ENCODE measurements at places on chromosomes 2 and 18.

DNA sequence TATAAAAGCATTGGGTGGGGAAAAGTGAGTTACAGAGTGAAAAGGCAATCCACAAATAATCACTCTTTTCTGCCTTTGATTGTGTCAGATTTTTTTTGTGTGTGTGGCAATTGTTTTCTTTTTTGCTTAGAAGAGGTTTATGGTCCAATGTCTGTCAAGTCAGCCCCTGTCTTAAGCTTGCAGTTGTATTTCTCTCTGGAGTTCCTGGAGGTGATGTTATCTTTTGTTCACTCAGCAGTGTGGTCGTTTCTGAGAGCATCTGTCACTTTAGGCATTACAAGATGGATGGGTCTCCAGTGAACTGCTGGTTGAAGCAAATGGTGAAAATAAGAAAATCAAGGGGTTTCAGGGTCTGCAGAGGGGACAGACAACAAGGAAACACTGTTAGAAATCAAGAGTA is 121.3 kb downstream of the GREB1L start:
- no peak for DNase-seq

DNA sequence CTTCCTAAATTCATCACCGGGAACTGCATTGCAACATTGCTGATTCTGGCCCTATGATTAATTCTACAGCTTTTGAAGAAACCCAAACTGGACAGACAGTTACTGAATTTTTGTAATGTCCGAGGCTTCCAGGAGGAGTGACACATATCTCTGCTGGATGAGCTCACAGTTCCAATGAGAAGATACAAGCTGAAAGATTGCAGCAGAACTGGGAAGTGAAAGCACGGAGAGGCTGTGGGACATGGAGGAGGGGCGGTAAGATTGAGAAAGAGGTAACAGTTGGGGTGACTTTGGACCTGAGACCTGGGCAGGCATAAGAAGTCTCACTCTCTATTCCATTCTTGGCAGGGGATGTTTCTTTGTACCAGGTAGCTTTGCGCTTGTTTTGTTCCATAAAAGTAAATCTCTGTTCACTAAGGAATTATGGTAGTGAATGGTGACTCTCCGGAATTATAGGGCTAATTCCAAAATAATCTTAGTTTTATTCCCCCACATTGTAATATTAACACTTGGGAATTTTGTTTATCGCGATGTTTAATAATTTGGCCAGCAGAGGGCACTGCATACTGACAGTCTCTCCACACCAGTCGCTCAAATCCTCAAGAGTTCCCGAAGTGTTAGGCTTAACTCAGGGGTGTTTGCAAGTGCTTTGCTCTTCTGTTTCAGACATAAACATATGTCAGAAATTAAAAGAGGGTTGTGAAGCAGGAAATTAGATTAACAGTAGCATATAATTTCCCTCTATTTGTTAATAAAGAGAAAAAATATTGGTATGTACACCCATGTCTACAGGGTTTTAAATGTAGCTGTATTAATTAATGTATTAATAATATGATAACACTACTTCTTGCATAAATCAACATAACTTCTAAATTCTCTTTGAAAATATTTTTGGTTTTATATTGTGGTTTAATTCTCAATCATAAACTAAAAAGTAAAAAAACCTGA is 201.4 kb downstream of the SOCS6 start:
- DNase-seq, result no peak

DNA sequence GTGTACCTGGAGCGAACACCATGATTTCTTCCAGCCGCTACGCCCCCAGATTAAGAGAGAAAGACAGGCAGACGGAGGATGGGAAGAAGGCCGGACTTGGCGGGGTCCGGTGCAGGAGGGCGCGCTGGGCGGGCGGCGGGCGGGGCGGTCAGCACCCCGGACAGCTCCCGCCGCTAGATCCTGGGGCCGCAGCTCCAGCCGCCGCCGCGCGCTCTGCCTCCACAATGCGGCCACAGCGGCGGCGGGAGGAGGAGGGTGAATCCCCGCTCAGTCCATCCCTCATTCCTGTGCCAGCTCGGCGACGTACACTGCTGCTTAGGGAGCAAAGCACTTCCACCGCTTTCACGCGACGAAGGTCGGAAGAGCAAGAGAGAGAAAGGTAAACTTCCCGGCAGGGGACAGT is at the start of gene AKAIN1:
Gene AKAIN1 (minus strand): TSS at position 226 of the 403 bp plus-strand sequence. CDS start 204 bp downstream, at position 22.
- no peak for DNase-seq

DNA sequence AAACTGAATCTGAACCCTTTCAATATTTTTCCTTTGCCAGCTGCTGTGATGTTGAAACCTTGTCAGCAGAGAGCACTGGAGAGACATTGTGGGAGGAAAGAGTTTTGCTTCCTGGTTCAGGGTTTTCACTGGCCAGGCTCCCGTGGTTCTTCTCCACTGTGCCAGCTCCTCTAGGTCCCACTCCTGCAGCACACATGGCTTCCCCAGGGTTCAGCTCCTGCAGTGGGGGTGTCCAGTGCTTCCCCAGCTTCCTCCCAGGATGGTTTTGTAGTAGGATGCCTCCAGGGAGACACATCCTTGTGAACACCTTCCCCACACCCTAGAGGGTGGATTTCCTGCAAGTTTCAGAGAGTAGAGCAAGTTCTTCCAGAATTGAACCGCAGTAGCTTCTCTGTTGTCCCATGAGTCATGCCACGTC is 24.0 kb upstream of the SULT1C3 start:
- no peak for DNase-seq

- no peak for DNase-seq
These were observed 718.2 kb upstream of the SOX11 start for GRCh38 chr2:4973973-4974372.

DNA sequence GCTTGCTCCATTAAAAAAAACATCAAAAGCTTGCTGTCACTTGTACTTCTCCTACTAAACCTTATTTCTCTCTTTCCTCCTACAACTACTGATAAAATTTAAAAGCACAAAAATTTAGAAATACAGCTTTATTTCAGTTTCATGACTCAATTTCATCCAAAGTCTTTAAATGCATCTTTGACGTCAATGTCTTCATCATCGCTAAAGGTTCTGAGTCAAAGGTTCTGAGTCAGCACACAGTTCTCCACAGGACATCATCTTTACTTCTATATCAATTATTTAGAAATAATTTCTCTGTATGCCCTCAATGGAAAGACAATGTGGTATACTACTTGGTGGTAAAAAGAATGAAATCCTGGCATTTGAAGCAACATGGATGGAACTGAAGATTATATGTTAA is 163.9 kb upstream of the DNMT3A start:
- DNase-seq, result no peak

DNA sequence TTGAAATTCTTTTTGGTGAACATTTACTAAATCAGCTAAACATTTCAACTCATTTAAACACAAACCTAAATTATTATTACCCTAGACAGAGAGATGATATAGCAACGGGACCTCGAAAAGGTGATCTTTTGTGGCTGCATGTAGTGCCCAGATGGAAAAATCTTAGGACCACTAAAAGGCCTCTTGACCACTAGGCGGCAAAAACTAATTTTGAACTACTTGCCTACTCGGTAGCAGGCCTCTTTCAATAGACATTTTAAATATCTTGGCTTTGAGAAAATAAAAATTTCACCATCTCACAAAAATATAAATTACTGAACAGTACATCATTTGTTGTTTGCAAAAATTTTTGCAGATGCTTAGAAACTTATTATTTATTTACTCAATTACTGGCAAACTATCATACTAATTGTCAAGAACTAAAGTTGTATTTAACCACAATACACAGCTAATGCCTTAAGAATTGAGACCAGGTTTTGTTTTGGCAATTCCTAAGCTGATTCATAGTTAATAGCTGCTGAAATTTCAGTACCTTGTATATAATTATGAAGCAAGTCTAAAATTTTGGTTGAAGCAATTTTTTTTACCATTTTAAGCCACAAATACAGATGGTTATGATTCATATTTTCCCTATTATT is 9.4 kb downstream of the COL3A1 start:
- DNase-seq, result no peak

- no peak for DNase-seq
These were observed 55.9 kb downstream of the UNC50 start for GRCh38 chr2:98664323-98664722.

GRCh38 chr18:44803019-44803650 is 122.4 kb downstream of the SETBP1 start:
- no peak for DNase-seq

GRCh38 chr2:73177645-73178255 is 24.6 kb upstream of the NOTO start:
- DNase-seq, result no peak

DNA sequence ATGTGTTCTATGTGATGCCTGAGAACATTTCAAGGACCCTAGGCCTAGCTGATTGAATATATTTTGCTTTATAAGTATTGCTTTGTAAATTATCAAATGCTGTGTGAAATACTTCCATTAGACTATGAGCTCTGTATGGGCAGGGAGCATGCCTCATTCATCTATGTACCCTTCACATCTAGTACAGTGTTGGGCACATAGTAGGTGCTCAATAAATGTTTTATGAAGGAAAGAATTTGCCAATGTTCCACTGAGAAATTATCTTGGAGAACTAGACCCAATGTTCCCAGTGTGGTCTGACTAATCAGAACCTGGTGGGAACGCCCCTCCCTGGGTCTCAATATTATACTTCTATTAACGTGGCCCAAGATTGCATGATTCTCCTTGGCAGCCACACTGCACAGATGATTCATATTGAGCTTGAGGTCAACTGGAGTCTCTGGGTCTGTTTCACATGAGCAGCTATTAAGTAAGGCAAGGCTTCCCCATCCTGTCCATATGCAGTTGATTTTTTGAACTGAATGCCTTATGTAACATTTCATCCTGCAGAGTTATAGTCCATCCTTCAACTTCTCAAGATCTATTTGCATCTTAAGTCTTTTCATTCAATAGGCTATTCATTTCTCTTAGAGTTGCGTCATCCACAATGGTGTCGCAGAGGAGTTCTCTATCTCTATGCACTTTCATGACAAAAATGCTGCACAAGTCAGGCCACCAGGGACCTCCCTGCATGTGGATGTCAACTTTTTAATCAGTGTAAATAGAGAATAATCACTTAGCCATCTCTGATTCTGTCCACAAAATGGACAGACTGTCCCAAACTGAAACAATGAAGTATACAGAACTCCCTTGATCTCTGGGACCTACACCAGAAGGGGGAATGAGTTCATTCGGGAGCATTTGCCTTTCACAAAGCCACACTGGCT is 257.6 kb downstream of the CYP26B1 start:
- no peak for DNase-seq

DNA sequence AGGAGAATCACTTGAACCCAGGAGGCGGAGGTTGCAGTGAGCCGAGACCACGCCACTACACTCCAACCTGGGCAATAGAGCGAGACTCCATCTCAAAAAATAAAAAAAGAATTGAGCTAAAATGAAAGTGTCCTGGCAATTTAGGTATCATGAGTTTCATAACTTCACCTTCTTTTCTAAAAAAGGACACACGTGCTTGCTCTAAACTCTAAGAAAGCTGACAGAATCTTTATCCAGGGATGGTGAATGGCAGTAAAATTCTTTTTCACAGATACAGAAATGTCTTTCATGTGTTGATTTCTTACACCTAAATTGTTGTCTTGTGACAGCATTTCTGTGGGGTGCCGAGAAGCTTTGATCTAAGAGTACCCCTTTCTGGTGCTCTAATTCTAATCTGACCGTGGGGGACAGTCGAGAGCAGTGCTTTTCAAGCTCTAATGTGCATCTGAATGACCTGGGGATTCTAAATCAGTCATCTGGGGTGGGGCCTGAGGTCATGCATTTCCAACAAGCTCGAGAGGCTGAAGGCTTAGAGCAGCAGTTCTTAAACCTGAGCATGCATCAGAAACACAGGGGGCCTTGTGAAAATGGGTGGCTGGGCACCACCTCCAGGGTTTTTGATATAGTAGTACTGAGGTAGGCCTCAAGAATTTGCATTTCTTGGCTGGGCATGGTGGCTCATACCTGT is 42.1 kb upstream of the REL start:
- no peak for DNase-seq

- no peak for DNase-seq
These were observed 8.4 kb downstream of the MYOM1 start for GRCh38 chr18:3211236-3211992.

GRCh38 chr2:106638043-106638442 is 150.9 kb downstream of the CD8B2 start:
- no peak for DNase-seq
